Fibroblast of the aortic adventitia (primary cell): ENCODE measurements at places on chromosomes 11 and 22. TPM values are rescaled to one million over a fixed set of nuclear protein-coding genes. Genes with fewer than 3 reads are reported as not detected.

Gene RIMBP3B
- 0.09 TPM in 1 of 2 replicates, not detected in the other for total RNA-seq

DNA sequence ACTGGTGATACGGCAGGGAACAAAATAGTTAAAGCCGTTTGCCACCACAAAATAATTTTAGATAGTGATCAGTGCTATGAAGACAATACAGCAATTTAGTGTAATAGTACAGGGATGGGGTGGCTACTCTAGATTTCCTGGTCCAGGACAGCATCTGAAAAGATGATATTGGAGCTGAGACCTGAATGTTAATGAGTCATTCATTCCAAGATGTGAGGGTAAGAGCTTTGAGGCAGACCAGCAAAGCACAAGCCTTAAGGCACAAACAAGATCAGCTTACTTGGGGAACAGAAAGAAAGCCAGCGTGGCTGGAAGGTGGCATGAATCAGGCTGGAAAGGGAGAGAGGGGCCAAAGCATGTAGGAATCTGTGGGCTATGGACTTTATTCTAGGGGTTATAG is 132.3 kb downstream of the TRIM44 start:
- peak; percentile 37 for DNase-seq

DNA sequence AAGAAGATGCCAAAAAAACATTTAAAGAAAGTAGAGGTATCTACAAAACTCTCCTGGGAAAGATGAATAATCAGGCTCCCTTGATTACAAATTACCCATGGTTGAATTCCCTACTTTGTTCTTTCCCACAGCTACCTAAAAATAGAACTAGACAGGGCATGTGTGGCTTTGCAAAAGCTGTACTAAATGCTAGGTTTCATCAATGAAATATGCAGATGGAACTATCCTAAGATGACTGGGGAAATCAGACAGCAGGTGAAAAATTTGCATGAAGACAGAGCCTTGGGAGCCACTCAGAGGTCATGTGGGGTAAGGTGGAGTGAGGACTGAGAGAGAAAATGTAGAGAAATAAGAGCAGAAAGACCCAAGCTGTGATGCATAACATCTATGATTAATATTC is 14.7 kb downstream of the LAYN start:
- DNase-seq = peak; percentile 36

GRCh38 chr11:1054143-1055108 is 17.9 kb upstream of the MUC6 start:
- peak; percentile 54 for DNase-seq

DNA sequence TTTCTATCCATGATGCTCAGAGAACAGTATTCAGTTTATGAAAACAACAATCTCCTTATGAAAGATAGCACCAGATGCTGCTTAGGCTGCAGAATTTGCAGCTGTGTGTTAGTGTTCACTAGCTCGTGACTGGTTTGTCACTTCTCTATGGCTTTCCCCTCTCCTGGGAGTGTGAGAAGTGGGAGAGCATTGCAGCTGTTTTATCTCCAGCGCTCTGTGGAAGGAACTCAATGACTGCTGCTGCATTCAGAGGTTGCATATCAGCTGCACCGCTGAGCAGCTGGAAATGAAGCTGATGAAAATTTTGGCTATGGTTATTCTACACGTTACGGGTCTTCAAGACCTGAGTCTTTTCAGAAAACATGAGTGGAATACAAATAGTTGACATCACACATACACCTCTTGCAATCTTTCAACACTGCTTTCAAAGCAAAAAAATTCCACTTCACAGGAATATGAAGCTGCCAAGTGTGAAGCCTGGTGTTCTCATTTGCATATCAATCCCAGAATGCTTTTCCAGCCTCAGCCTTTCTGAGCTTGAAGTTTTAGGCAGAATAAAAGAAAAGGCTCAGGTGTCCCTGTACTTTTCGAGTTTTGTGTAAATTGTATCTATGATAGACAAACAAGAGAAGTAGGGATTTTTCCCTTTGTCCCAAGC is 149.3 kb upstream of the DDI1 start:
- DNase-seq = no peak
